ENCODE measurements at places on chromosomes 4 and X. TPM values are rescaled to one million over a fixed set of nuclear protein-coding genes. Genes with fewer than 3 reads are reported as not detected.

GRCh38 chr4:137125011-137125410 lies 407.3 kb downstream of the PCDH18 start:
- no peak for DNase-seq

- DNase-seq: no peak
These were observed 42.5 kb upstream of the LEF1 start for GRCh38 chr4:108210989-108211835.

GRCh38 chrX:153625271-153626024 lies 21.6 kb upstream of the DUSP9 start:
- DNase-seq: no peak

- DNase-seq: no peak
These were observed 102.5 kb upstream of the ANXA10 start for GRCh38 chr4:167989815-167990214.

- DNase-seq: no peak
These were observed 98.0 kb downstream of the AMMECR1 start for GRCh38 chrX:110219920-110220319.

- DNase-seq: no peak
These were observed 8.7 kb downstream of the RNF212 start for GRCh38 chr4:1104647-1105046.

DNA sequence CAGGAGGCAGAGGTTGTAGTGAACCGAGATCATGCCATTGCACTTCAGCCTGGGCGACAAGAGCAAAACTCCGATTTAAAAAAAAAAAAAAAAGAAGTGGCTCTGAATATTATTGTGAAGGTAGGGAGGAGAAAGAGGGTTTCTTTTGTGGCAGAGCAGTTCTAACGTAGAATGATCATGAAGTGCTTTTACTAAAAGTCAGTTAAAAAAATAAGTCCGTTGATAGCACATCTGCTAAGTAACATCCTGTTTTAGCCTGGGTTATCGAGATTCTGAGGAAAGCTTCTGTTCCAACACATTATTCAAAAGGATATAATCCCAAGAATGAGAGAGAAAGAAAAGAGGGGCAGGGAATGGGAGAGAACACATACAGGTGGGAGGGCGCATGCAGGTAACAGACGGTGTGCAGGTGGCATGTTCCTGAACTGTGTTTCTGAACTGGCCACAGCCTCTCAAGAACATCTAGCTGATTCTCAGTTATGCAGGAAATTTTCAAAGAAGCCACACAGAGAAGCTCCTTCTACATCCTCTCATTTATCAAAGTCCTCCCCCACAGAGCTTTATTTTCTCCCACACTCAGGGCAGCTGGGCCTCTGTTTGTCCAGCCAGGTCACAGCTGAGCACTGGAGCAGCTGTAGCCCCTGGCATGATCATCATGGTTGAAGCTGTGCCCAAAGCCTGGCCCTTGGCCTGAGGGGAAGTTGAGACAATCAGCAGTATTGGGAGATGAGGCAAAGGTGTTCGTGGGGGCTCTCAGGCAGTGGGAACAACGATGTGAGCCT lies 342.3 kb downstream of the ZNF674 start:
- DNase-seq: no peak

DNA sequence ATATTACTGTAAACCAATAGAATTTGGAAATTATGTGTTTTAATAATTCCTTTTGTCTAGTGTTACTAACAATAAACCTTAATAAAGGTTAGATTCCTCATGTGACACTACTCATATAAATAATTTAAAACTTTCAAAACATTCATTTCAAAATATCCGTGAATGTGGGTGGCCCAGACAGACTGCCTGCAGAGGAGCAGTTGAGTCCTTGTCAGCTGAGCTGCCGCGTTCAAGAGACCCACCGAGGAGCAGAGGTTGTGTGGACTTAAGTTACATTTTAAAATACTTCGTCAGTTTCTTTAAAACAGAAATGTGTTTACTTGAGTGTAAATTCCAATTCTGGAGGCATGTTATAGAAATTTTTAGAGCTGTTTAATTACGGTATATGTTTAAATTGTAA lies 64.2 kb upstream of the HGFAC start:
- DNase-seq: no peak

DNA sequence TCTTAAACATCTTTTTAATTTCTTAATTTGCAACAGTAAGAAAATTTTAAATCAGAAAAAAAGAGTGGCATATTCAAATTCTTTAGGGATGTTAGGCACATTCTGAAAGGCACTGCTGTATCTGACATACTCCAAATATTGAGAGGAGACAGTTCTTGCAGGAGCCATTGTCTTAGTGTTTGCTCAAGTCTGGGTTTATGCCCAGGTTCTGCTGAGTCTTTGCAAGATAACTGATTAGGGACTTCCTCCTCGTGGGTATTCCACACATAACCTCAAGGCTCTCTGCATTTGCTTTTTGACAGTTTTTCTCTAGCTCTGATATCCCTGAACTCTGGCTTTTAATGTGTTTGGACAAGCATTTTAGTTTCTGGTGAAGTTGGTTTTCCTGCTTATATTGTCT lies 52.6 kb downstream of the RPS3A start:
- DNase-seq: no peak

GRCh38 chr4:99079625-99080295 lies 8.8 kb downstream of the ADH5 start:
- DNase-seq: no peak

DNA sequence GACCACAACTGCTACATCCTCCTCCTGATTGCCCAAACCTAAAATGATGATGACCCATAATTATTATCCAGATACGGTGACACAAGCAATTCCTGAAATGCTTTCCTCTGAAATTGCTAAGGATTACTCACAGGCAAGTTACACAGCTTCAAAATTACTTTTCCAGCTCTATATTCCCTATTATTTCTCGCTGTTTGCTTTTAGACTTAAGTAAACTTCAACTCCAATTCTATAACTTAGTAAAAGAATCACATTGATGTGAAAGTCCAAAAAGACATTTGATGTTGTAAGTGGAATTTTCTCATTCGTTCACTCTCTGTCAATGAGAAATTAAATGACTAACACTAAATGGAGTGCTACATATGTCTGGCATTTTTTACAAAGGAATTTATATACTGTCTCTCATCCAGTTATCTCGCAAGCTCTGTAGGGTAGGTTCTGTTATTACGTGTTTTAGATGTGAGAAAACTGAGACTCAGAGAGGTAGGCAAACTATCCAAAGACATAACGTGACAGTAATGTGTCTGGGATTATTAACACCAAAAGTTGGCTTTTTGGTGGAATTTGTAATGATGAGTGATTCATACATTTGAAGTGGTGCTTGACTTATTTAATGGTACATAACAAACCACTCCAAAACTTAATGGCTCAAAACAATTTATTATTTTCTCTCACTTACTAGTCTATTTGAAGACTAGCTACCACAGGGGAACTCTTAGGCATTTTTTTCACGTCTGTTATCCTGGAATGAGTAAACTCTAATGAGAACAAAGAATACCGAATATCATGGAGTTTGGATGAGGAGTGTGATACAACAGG lies 31.5 kb downstream of the PALLD start:
- no peak for DNase-seq

The OPRPN gene
- total RNA-seq: not detected

The UPF3B gene
- total RNA-seq: 3.9 TPM

The IGFBP7 gene
- total RNA-seq: 813 TPM

The MAGEC1 gene
- not detected for total RNA-seq

The HMGN5 gene
- 4.3 TPM for total RNA-seq

All from right cardiac atrium (tissue), 5 donors.